Naive thymus-derived CD8-positive, alpha-beta T cell (primary cell): ENCODE measurements at places on chromosomes 12 and 14. TPM values are rescaled to one million over a fixed set of nuclear protein-coding genes. Genes with fewer than 3 reads are reported as not detected.

DNA sequence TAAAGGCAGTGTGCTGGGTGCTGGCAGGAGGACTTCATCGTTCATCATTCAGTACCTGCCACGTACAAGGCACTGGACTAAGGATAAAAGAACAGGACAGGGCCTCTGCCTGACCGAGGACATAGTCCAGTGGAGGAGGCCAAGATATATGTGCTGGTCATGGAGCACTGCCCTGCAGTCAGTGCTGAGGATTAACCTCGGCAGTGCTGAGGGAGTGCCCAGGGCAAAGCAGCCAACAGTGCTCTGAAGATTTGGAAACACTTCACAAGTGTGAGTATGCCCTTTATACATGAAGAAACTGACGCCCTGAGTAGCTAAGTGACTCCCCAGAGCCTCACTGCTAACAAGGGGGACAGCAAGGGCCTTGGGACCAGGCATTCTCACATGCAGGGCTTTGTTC lies 71.4 kb upstream of the RFX4 start:
- H3K27ac ChIP-seq, result no peak overlapping the region
- DNase-seq, result no peak
- H3K36me3 ChIP-seq, result peaks cover 28% of the 10 kb centered on the region
- no peaks in the 10 kb centered on the region for H3K27me3 ChIP-seq
- H3K4me3 ChIP-seq, result no peak overlapping the region
- peaks cover 6% of the 10 kb centered on the region for H3K4me1 ChIP-seq

DNA sequence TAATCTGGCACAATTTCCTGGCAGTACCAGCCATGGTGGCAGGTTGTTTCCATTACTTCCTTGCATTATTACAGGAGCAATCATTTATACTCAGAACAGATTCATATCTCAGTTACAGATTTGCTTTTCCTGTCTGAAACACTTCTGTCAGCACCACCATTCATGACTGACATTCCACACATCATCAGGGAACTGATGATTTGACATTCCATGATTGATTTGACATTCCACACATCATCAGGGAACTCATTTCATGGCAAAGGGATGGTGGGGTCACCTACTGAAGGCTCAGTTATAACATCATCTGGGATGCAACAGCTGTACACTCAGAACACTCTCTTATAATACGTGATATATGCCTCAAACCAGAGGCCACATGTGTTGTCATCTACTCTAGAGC lies 30.9 kb upstream of the RERGL start:
- H3K27ac ChIP-seq, result no peak overlapping the region
- H3K4me3 ChIP-seq, result no peak overlapping the region
- H3K27me3 ChIP-seq, result no peaks in the 10 kb centered on the region

DNA sequence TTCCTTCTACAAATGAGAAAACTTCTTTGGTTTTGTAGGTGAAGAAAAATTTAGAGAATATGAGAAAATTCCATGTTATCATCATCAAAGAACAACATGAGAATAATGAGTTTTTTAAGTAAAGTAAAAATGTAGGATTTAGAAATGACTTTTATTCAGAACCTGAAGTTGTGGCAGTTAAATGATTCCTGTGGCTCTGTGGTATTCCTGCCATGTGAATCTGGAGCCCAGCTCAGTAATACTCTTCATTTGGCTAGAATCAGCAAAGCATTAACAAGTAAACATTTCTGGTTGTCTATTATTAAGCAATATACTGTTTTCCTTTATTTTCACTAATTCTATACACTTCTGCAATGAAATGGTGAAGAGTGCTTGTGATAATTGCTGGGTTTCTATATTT lies 95.6 kb upstream of the E2F7 start:
- H3K27ac ChIP-seq, result no peak overlapping the region
- H3K4me1 ChIP-seq, result no peaks in the 10 kb centered on the region
- no peak for DNase-seq
- H3K36me3 ChIP-seq, result no peaks in the 10 kb centered on the region
- no peak overlapping the region for H3K4me3 ChIP-seq

GRCh38 chr14:31895206-31895605 lies 181.9 kb upstream of the ARHGAP5 start:
- peaks cover 54% of the 10 kb centered on the region for H3K27me3 ChIP-seq
- H3K36me3 ChIP-seq, result no peaks in the 10 kb centered on the region
- H3K27ac ChIP-seq, result no peak overlapping the region
- no peaks in the 10 kb centered on the region for H3K4me1 ChIP-seq
- DNase-seq, result no peak
- no peak overlapping the region for H3K4me3 ChIP-seq

DNA sequence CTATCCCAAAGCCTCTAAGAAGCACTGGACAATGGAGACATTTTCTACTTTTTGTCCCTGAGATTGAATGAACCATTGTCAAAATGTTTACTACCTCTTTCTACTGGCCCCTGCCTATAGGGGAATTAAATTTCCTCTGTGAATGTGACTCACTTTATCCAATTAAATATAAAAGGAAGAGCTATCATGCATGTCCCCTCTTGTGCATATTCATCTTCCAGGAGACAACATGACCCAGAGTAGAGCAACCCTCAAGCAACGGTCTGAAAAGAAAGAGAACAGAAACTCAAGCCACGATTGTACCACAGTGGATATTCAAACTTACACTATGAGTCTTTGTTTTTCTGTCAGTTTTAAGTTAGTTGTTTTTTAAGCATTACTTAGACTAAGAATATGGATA lies 938.4 kb upstream of the ATXN7L3B start:
- no peaks in the 10 kb centered on the region for H3K36me3 ChIP-seq

The SDSL gene
- not detected for polyA plus RNA-seq

The B4GALNT1 gene
- polyA plus RNA-seq, result not detected

The CTSG gene
- polyA plus RNA-seq, result not detected
